Urothelium cell line (cell line): ENCODE measurements at places on chromosomes 4 and X.

- no peak for DNase-seq
Observed at GRCh38 chr4:188647820-188648370, 508.7 kb downstream of the TRIML1 start.

- no peak for DNase-seq
Observed at GRCh38 chr4:71664366-71664765, 119.5 kb downstream of the GC start.

- DNase-seq, result peak; percentile 44
Observed at GRCh38 chr4:146255463-146255862, 41.1 kb downstream of the REELD1 start.

GRCh38 chr4:67933755-67934154, 29.5 kb downstream of the TMPRSS11A start:
- DNase-seq, result no peak
